ENCODE measurements at places on chromosomes 2 and 18.

DNA sequence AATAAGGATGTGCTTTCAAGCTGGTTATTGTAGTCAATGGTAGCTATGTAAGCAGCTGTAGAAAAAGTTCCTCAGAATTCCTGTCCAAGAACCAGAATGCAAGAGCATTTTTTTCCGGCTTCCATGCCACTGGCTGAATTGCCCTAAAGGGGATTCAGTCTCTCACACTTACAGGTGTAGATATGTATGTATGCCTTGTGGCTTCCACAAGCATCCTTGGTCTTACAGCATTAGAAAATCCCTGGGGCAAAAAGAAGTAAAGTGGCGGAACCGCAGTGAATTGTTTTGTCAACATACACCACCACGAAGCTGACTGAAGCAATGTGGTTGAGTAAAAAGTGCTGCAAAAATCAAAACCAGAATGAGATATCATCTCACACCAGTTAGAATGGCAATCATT, 54.6 kb downstream of the FANCL start:
- no peak for DNase-seq

DNA sequence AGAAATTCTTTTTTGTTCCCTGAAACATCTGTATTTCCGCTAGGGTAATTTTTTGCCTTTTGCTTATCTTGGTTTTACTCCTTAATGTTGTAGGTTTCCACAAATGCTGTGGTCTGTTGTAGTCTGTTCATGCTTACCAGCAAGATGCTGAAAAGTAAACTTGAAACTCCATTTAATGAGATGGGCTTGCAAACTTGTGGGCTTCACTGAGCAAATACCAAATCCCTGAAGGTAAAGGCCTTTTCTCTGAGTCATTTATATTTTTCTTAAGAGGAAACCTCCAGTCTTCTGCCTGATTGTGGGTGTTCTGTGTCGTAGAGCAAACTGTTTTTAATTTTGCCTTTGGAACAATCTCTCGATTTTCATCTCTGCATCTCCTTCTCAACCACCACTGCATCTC, 9.3 kb downstream of the SP140 start:
- DNase-seq = no peak

DNA sequence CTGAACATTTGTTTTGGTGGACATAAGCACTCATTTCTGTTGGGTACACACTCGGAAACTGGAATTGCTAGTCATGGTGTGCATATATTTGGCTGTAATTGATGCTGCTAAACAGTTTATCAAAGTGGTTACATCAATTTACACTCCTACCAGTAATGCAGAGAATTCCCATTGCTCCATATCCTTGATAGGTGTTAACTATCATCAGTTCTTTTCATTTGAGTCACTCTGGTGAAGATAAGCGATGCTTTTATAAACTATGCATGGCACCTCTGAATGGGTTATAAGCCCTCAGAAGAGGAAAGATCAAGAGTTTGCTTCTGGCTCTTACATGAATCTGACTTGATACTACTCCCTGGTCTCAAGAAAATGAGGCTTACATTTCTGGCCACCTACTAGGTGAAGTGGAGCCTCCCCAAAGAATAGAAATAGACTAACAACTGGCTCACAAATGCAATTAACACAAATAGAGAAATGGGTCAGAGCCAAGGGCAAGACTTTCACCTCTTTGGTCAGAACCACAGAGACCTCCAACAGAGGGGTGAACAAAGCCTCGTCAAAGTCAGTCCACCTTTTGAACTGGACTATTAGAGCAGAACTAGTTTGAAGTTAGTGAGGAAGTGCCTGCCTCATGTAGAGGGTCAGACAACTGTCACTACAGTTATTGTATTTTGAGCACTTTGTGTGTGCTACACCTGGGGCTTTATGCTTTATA, 15.0 kb upstream of the STK17B start:
- no peak for DNase-seq

DNA sequence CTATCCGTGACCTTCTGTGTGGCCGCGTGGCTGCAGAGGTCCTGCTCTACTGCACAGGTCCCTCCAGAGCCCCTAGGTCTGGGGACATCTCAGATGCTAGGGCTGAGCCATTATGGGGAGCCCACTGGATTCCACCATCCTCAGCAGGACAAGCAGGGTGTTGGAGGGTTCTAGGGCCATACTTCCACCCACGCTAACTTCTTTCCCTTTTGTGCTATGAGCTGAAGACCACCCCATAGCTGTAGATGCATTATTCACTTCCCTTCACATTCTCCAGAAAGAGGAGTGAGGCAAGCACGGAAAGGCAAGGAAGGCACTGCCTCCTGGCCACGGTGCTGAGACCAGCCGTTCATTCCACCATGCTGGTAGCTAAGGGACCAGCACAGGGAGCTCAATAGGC, 149.5 kb upstream of the MYCN start:
- DNase-seq = no peak

GRCh38 chr2:65049010-65049639, 7.1 kb upstream of the CEP68 start:
- DNase-seq = no peak

GRCh38 chr2:29022679-29023078, 41.6 kb downstream of the TOGARAM2 start:
- DNase-seq = no peak

DNA sequence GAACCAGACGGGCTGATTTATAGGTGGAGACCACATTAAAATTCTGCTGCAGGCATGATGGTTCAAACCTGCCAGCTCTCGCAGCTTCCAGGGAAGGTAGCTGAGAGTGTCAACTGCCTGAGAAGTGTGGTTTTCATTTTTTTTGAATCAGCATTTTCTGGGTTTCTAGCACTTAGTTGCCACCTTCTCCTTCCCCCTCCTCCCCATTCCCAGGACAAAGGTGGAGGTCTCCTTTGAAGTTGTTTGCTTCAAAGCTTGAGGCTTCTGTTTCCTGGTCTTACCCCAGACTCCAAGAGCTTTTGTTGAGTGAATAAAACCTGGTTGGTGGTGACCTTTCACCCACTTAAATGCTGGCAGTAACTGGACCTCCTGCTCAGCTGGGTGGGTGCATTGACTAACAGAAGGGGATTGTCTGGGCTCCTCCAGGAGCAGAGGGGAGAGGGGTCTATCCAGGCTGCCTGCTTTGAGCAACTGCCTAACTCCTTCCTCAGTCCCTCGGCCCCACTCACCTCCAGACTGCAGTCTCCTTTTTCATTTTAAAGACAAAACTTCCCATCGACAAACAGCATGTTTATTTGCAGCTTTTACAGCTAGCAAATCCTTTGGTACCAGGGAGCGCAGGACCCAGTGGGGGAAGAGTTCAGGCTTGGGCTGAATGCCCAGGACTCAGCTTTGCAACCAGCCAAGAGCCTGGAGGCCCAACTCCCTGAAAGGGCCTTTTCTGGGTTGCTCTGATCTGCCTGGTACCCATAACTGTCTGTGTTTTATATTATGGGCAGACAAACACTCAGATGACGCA, 3.5 kb downstream of the RHOB start:
- no peak for DNase-seq

- DNase-seq = no peak
These were observed 45.8 kb upstream of the CDKL4 start for GRCh38 chr2:39289609-39290008.

DNA sequence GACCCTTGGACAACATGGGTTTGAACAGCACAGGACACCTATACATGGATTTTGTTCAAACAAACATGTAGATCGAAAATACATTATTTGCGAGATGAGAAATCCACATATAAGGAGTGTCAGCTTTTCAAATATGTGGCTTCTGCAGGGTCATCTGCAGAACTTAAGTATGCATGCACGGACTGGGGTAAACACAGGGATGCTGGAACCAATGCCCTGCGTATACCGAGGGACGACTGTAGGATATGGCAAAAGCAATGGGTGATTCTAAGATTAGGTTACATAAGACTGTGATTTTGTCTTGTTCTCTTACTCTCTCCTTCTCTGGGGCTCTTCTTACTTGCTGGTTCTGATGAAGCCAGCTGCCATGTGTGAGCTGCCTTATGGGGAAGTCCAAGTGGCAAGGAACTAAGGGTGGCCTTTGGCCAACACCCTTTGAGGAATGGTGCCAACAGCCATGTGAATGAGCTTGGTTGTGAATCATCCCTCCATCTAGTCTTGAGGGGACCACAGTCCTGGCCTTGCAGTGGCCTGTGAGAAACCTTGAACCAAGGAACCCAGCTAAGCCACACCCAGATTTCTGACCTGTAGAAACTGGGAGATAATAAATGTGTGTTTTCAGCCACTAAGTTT, 66.5 kb downstream of the EVA1A start:
- no peak for DNase-seq

- no peak for DNase-seq
These were observed 231.9 kb downstream of the DYSF start for GRCh38 chr2:71685073-71685848.

DNA sequence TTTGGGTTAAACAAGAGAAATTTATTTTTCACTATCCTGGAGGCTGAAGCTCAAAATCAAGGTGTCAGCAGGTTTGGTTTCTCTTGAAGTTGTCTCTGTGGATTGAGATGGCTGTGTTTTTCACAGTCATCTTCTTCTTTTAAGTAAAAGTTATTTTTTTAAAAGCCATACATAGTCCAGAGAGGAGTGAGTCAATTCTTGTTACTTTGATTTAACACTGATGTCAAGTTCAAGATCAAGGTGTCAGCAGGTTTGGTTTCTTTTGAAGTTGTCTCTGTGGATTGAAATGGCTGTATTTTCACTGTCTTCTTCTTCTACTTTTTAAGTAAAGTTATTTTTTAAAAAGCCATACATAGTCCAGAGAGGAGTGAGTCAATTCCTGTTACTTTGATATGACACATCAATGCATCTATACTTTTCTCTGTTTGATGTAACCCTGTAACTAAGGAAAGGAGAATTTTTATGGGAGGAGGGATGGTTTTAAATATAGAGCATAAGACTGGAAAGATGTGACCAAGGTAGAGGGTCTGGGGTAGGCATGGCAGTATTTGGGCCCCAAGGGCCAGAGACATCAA, 22.5 kb upstream of the RASGRP3 start:
- no peak for DNase-seq

DNA sequence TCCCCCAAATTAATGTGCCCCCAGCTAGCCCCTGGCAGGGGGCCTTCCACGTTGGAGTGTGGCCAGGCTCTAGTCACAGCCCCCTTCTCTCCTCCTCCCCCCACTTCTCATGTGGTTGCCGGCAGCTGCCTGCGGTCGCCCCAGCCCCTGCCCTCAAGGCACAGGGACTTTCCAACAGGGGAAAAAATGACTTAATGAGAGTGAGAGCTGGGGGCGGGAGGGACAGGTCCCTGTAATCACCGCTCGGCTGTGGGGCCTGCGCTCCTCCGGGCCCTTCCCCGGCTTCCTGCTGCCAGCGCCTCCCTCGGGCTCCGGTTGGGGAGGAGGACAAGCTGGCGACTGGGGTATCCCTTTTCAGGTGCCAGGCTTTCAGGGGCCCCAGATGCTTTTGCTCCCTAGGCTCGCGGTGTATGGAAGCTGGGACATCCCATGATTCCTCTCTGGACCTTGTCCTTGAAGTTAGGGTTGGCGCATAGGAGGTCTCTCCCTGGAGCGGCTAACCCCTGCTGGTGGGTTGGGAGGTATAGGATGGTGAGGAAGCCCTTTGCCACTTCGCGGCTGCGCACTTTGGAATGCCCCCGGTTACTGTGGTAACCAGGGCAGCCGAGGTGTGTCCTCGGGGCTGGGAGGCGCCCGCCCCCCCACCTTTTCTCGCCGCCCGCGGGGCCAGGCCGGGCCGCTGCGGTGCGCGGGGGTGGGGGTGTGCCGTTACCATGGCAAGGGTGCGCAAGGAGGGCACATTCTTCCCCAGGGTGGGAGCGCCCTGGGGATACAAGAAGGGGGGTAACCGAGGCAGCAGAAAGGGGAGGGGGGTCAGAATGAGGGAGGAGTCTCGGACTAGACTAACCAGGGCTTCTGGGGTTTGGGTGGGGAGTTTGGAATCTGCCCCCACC, 16.1 kb downstream of the WNT10A start:
- peak; percentile 27 for DNase-seq

- DNase-seq = no peak
These were observed 306.1 kb downstream of the CPS1 start for GRCh38 chr2:210862283-210863065.

DNA sequence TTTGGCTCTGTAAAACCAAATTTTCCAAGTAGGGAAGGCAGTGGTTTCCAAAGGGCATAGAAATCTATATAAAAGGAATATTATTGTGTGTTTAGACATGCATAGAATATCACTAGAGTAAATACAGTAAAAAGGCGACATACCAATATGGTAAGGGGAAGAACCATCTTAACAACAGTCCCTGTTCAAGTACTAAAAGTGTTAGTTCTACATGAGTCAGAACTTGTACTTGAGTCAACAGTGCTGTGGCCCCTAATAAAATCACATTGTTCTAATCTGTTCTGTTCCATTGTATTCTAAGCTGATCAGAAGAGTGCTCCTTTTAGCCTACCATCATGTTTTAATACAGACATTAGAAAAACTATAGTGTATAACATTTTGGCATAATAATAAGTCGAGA, 36.1 kb upstream of the TNFRSF11A start:
- DNase-seq = no peak

- DNase-seq = no peak
These were observed 37.4 kb upstream of the ANKRD62 start for GRCh38 chr18:12056034-12056883.

DNA sequence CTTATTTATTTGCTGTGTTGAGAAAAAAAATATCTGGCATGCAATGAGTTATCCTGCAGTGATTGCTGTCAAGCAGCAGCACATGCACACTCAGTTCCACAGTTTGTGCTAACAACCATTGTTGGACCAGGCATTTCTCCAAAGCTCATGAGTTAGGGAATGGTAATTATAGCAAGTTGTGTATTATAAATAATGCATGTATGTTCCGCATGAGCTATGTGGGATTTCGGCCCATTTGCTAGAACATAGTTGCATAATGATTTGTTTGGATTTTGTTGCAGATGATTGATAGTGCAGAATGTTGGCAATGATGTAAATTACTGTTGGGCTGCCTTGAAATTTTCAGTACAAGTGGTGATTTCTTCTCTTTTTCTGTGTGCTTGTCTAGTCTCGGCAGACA, 10.7 kb downstream of the KCNJ3 start:
- DNase-seq = no peak

DNA sequence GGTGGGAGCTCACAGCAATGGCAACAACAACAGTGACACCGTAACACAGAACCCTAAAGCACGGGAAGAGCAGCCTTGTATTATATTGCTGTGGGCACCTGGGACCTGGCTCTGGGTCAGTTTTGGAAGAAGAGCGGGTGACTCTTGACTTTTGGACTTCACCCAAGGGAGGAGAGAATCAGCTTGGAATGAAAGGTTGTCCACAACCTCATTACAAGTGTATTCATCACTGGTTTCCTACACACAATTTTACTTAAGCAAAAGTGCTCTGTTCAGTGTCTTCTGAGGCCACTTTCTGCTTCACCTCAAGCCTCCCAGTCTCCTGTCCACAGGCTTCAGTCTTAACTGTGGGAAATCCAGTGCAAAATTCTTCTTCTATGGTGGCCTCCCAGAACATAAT, 263.8 kb downstream of the KCNE4 start:
- DNase-seq = no peak

GRCh38 chr2:241391892-241392665, 36.0 kb downstream of the FARP2 start:
- DNase-seq = peak; percentile 8

DNA sequence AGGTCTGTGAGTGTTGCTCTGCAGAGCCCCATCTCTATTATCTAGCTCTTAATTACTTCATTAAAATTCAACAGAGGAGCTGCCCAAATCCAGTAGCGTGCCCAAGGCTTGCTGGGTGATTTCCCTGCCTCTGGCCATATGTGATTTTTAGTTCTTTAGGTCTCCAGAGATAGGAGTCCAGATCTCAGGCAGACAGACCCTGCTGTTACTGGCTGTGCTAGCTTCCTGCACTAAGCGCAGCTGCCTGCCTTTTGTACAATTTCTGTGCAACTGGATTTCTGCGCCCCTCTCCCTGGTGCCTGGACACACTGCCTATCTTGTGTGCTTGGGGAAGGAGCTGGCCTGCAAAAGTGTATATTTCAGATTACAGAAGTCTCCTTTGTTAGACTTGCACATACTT, 136.5 kb downstream of the TDRD15 start:
- no peak for DNase-seq

Measured in inflammatory macrophage (primary cell).